ENCODE measurements at places on chromosomes 5 and 9.

DNA sequence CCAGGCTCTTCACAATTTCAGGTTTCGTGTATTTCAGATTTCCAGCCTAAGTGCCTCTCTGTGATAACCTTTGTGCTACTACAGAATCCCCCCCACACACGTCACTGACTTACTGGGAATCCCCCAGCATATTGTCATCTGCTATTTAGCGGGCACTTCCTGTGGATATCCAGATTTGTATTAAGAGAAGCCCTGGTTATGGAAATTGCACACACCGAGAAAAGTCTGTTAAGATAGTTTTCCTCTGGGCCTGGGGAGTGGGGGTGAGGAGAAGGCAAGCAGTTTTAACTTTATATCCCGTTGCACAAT lies 269.9 kb downstream of the MED10 start:
- no peak for DNase-seq

DNA sequence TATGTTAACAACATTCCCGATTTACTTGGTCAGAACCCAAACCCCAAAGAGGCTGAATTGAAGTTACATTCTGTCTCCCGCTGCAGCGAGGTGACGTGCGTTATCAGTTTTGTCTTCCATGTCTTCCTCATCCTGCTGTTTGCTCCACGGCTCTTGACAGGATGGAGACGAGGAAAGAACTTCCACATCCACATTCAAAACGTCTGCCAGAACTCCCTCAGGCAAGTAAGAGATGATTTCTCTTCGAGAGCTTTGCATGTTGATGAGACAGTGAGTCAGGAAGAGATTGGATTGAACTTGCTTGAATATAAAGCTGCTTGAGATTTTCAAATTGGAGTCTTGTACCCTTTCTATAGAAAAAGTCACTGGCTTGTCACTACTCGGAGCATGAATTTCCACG lies 242.6 kb downstream of the AUH start:
- no peak for DNase-seq

DNA sequence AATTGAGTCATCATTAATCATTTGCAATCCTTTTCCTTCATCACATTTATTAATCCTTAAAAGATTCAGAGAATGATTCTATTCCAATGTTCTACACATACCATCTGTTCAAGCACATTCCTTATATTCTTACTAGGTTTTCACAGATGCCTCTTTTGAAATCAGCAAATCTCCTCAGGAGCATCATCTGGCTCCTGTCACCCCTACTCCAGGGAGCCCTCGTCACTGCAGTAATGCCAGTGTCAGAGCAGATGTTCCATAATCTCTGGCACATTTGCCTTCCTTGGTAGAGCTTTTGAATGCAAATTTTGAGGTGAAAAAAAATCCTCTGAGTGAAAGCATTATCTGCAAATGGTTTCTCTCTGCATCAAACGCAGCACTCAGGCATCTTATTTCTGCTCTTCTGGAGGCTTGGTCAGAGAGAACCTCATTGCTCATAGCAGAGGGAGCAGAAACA lies 7.6 kb upstream of the KCNV2 start:
- DNase-seq, result no peak

- DNase-seq, result no peak
Measured at GRCh38 chr5:120538149-120538548, 74.0 kb downstream of the PRR16 start.

DNA sequence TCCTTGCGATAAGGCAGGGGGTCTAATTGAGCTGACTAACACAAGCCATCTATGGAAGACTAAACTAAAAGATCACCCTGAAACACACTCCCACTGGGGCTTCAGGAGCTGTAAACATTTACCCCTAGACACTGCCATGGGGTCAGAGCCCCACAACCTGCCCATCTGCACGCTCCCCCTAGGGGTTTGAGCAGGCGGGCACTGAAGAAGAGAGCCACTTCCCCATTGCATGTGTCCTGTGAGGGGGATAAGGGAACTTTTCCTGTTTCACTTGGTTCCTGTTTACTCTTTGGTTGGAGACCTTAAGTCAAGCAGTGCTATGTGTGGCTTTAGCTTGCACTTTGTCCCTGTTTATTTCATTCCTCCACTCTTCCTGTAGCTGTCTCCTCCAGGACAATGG lies 1929.5 kb upstream of the CDH9 start:
- DNase-seq, result no peak

DNA sequence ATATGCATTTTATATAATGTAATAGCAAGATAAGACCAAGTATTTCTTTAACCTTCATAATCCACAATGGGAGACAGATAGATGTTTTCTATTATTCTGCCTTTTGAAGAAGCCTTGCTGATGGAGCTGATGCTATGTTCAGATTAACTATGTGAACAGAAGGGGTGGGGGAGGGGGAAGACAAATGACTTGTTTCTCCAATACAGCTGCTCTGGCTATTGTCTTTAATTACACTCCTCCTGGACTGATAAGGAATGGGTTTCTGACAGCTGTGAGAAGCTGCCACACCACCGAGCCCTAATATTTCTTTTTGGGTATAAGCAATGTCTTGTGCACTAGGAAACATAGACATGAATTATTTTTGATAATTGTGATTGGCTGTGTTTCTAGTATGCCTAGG lies 62.0 kb downstream of the CAVIN4 start:
- no peak for DNase-seq

- DNase-seq, result no peak
Measured at GRCh38 chr9:12719431-12719830, 26.2 kb downstream of the TYRP1 start.

DNA sequence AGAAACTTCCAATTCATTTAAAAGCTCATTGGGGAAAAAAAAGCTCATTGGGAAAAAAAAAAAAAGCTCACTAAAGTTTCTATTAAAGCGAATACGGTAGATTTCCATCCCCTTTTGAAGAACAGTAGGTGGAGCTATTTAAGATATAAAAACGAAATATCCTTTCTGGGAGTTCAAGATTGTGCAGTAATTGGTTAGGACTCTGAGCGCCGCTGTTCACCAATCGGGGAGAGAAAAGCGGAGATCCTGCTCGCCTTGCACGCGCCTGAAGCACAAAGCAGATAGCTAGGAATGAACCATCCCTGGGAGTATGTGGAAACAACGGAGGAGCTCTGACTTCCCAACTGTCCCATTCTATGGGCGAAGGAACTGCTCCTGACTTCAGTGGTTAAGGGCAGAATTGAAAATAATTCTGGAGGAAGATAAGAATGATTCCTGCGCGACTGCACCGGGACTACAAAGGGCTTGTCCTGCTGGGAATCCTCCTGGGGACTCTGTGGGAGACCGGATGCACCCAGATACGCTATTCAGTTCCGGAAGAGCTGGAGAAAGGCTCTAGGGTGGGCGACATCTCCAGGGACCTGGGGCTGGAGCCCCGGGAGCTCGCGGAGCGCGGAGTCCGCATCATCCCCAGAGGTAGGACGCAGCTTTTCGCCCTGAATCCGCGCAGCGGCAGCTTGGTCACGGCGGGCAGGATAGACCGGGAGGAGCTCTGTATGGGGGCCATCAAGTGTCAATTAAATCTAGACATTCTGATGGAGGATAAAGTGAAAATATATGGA lies at the start of gene PCDHGA12:
Gene PCDHGA12 (plus strand): TSS at position 176 of the 782 bp plus-strand sequence. CDS start 253 bp downstream, at position 429.
- no peak for DNase-seq

DNA sequence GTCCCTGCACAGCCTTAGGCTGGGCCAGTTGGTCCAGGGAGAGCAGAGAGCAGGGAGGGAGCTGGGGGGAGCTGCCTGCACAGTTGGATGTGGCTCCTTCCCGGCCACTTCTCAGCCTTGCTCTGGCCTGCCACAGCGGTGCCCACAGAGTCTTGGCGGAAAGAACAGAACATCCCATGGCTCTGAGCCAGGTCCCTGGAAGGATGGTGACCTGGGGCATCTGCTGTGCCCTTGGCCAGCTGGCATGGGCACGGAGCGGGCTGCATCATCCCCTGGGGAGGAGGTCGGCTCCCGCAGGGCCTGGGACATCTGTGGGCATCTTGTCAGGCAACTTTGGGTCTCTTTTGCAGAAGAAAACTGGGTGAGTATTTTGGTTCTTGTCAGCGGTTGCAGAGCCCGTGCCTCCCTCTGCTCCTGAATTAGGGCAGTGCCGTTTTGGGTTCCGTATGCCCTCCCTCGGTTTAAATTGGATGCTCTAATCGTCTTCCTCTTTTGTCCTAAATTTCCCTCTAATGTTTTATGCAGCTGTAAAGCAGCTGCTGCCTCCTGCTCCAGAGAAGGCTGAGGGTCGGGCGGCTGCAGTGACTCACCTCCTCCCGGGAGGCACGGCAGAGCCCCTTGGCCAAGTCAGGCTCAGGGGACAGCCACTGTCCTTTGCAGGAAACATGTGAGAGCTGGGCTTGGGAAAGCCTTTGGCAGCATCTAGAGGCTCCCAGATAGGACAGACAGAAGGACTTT lies 10.5 kb upstream of the NACC2 start:
- DNase-seq, result no peak

DNA sequence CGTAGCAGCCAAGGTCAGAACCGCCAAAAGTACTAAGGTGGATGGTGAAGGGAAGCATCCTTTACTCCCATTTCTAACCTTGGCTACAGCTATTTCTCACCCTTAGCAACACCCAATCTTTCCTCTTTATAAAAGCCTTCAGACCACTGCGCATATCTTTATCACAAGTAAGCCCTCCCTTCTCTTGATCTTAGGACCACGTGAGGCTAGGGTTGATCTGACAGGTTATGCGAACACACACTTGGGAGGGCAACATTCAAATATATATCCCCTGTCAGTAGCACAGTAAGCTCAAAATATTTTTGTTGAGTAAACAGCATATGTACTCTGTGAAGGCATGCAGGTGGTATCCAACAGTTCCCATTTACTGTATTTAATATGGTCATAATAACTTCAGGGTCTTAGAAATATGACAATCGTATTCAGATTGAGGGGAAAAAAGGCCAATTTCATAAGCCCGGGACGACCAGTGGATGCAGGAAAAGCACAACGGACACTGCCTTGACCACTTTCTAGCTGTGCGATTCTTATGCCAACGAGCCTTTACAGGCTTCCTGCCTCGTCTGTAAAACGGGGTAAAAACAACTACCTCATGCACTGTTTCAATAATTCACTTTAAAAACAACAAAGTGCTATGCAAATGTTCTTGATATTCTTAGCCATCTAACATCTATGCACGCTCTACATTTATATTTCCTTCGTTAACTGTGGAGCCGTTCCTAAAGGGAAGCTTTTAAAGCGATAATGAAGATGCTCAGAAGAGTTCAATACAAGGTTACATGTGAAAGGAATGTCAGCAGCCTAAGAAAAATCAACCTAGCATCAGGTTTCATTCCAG lies 1.3 kb downstream of the ARSB start:
- DNase-seq, result no peak

DNA sequence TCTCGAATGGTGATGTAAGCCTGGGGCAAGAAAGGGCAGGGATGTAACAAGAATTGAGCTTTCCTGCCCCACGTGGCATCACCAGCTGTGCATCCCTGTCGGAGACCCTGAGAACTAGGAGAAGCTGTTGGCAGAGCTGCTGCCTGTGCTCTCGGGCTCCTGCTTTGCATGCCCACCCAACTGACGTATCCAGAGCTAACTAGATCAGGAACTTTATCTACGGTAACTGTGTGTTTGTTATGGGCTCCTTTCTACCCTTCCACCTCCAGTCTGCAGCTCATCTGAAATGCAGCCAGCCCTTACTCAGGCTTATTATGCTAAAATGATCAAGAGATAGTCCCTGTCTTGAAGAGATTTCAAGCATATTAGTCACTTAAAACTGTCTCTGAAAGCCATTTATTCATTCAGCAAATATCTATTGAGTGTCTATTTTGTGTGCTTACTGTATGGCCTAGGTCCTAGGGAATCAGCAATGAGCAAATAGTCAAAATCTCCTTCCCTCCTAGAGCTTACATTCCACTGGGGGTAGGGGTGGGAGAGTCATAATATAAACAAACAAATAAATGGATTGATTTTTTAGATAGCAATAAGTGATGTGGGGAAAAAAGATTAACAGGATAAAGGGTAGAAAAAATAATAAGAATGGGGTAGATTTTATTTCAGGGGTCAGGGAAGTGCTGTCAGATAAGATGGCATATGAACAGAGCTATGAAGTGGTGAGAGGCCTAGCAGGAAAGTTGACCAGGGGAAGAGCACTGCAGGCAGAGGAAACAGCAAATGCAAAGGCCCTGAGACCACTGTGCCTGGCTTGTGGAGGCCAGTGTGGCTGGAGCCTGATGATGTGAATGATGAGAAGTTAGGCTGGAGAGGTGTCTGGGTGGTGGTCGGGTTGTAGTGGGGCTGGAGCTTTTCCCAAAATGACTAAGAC lies 118.2 kb downstream of the GALNT10 start:
- no peak for DNase-seq

GRCh38 chr9:125119643-125120286 lies 23.6 kb downstream of the SCAI start:
- DNase-seq, result no peak

GRCh38 chr9:126934441-126934840 lies 19.9 kb downstream of the RALGPS1 start:
- no peak for DNase-seq

DNA sequence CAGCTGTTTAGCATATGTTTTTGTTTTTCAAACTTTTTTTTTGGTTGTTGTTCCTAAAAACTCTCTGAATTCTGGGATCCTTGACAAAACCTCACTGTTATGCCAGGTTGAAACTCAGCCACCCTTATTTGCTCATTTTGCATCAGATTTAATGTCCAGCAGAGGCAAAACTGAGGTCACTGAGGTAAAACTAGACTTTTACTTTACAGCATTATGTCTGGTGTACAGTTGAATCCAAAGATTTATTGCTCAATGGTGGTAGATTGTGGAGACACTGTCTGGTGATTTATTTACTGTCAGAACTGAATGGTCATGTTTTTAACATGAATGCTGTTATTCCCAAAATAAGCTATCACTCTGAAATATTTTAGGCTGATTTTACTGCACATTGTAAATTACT lies 87.9 kb downstream of the FBXL7 start:
- no peak for DNase-seq

DNA sequence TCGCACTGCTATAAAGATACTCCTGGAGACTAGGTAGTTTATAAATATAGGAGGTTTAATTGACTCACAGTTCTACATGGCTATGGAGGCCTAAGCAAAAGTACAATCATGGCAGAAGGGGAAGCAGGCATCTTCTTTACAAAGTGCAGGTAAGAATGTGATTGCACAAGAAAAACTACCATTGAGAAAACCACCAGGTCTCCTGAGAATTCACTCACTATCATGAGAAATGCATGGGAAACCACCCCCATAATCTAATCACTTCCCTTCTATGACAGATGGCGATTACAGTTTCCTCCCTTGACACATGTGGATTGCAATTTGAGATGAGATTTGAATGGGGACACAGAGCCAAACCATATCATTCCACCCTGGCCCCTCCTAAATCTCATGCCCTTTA lies 121.2 kb upstream of the ST8SIA4 start:
- no peak for DNase-seq

GRCh38 chr5:127754259-127754658 lies 51.1 kb downstream of the CCDC192 start:
- DNase-seq, result no peak

DNA sequence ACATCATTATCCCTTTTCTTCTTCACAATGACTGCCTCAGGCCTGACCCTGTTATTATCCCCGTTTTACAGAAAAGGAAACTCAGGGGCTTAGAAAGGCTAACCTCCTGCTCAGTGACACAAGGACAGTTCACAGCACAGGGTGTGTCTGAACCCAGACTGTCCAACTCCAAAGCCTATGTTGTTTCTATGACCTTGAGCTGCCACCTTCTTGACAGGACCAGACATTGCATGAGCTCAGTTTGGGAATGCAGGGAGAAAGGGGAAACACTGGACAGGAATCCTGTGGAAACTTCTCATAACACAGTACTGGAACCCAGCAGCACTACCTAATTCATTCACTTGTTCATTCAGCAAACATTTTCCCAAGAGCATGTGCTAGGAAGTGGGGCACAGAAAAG lies 472.8 kb downstream of the CDK5RAP2 start:
- no peak for DNase-seq

- DNase-seq, result no peak
Measured at GRCh38 chr9:90956026-90956810, 154.6 kb downstream of the SYK start.
